GM19239 (cell line): ENCODE measurements at places on chromosomes 4 and X.

DNA sequence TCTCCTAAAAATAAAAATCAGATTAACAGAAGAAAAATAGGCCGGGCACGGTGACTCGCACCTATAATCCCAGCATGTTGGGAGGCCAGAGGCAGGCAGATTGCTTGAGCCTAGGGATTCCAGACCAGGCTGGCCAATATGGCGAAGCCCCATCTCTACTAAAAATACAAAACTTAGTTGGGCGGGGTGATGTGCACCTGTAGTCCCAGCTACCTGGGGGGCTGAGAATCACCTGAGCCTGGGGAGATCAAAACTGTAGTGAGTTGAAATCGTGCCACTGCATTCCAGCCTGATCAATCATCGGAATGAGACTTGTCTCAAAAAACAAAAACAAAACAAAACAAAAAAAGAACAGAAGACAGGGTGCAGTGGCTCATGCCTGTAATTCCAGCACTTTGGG is 32.8 kb upstream of the NOCT start:
- DNase-seq = no peak

DNA sequence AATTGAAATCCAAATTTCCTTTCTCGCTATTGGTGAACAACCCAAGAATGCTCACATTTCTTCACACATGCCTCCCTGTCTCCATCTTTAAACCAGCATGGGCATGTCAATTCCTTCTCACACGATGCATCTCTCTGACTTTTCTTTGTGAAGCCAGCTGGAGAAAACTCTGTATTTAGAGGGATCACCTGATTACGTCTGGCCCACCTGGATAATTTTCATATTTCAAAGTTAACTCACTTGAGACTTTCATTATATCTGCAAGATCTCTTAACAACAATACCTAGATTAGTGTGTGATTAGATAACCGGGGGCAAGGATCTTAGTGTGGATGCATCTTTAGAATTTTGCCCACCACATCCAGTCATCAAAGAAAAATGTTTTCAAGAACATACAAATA is 164.0 kb downstream of the TMEM47 start:
- no peak for DNase-seq

- DNase-seq = no peak
These were observed 65.6 kb downstream of the SPINK2 start for GRCh38 chr4:56755901-56756300.

GRCh38 chr4:52312722-52313121 is 261.6 kb downstream of the SPATA18 start:
- DNase-seq = no peak

DNA sequence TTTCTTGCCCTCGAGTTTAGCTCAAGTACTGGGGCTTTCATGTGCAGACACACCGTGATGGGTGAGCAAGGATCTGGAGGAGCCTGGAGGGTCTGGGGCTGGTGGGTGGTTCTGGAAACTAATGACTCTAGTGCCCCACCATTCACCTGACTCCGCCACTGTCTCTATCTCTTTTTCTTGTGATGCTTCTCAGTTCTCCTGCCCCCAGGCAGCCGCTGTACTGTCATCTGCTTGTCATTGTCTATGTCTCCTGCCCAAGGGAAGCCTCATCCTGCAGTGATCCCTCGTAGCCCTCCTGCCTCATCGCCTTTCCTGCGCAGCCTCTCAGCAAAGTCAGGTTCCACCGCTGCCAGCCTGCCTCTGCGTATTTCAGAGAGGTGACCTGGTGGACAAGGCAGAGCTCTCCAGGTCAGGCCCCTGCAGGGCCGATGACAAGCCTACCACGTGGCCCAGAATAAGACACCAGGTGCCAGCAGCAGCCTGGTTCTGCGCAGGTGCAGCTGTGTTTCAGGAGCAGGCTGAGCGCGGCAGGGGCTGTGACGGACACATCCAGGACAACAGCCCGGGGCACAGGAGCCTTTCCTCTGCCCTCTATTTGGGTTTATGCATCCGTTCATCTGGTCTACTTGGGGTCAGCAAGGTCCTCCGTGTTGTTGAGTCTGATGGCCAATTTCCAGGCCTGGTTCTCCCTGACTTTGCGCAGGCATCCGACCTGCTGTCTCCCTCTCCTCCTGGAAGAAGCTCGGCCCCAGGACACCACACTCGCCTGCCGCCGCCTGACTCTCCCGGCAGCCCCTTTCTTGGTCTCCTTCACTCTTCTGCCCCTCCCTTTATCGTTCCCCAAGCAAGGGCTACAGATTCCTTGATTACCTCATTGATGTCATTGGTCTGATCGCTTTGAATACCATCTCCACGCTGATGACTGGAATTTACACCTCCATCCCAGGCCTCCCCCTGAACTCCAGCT is 30.9 kb upstream of the CDKN2AIP start:
- DNase-seq = no peak

- DNase-seq = no peak
These were observed 80.3 kb upstream of the LSM6 start for GRCh38 chr4:146095091-146095690.
